Fibroblast of lung (primary cell): ENCODE measurements at places on chromosomes 3 and 15. TPM values are rescaled to one million over a fixed set of nuclear protein-coding genes. Genes with fewer than 3 reads are reported as not detected.

The CCR8 gene
- total RNA-seq, result not detected in 2 replicates

The KNG1 gene
- not detected in 2 replicates for total RNA-seq

GRCh38 chr3:160312014-160312624 is 86.9 kb downstream of the C3orf80 start:
- no peak for DNase-seq

DNA sequence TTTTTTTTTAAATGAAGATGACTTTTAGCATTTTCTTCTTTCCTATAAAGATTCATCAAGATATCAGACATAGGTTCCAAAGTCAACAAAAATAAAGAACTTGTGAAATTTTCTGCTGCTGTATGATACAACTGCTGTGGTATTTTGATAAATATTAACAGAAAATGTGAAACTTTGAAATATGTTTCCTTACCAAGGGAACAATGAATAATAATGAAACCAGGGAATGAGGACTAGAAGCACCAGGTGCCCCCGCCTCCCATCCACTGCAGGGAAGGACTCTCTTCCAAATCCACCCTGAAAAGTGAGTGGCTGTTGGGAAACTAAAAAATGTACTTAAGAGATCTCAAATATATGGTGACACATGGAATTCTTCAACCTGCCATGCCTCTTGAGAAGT is 198.4 kb downstream of the FHIT start:
- no peak for DNase-seq

DNA sequence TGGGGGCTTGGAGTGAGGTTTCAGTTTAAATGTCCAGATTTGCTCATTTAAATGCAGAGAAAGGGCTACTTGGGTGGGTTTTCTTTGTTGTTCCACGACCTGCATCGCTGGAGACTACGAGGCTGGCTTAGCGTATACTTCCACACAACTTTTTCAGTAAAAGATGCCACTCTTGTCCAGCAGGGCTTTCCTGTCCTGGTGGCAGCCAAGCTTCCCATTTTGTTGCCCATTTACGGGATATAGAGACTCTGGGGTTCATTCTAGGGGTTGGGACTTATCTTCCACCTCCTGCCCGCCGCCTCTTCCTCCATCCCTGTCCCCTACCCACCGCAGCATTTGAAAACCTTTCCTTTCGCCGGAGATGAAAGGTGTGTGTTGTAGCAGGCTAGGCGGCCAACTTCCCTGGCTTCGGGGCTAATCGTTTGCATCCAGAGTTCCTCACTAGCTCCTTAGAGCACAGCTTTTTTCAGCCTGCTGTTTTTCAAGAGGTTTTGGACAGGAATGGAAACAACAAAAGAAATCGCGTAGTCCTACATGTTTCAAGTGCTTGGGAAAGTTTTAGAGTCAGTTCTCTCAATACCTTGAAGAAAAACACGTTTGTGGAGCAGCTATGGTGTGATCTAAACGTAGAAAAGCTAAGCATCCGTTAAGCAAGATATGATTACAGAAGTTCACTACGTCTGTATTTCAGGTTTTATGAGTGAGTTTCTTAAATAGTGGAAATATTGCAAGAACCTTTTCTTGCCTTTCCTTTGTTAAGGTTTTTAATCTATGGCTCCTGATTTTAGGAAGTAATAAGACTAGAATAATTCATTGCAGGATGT is 843 bp downstream of the CHRNA5 start:
- peak; percentile 15 for DNase-seq

GRCh38 chr3:13027154-13027553 is 46.1 kb downstream of the IQSEC1 start:
- DNase-seq, result no peak
